Activated CD8-positive, alpha-beta T cell treated with anti-CD3 and anti-CD28 coated beads, Interleukin-2, amount 10 ng/mL, durations not matched to agents 7 days and 5 days (primary cell): ENCODE measurements at places on chromosomes 4 and X.

- H3K27me3 ChIP-seq = no peaks in the 10 kb centered on the region
- DNase-seq = no peak
- peaks cover 4% of the 10 kb centered on the region for H3K4me1 ChIP-seq
- no peaks in the 10 kb centered on the region for H3K36me3 ChIP-seq
These were observed 58.2 kb downstream of the ANXA10 start for GRCh38 chr4:168150420-168151050.

GRCh38 chr4:70768301-70768948 is 46.7 kb downstream of the RUFY3 start:
- H3K36me3 ChIP-seq = peaks cover 27% of the 10 kb centered on the region
- H3K4me3 ChIP-seq = no peak overlapping the region
- H3K27me3 ChIP-seq = no peaks in the 10 kb centered on the region
- H3K27ac ChIP-seq = no peak overlapping the region

GRCh38 chr4:181870326-181870725 is 372.9 kb upstream of the TENM3 start:
- H3K36me3 ChIP-seq = no peaks in the 10 kb centered on the region
- no peak for DNase-seq
- no peak overlapping the region for H3K4me3 ChIP-seq
- no peaks in the 10 kb centered on the region for H3K27me3 ChIP-seq
- no peaks in the 10 kb centered on the region for H3K4me1 ChIP-seq

- DNase-seq = no peak
- no peaks in the 10 kb centered on the region for H3K36me3 ChIP-seq
- H3K4me3 ChIP-seq = no peak overlapping the region
- H3K4me1 ChIP-seq = no peaks in the 10 kb centered on the region
These were observed 395.3 kb downstream of the STPG2 start for GRCh38 chr4:97747945-97748344.

DNA sequence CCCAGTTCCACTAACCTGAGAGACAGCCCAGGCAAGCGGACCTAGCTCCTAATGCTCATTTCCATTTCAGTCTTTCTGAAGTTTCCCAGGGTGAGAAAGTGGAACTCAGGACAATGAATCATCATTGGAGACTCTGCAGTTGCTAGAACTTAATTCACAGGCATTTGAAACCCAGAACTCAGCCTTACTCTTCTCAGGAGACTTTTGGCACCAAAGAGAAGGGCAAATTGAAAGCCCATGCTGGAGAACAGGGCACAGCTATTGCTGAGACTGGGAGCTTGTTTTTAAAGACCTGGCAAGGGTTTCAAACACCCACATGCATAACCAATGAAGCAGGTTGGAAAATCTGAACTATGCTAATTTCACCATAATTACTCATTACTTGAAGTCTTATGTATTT is 36.0 kb downstream of the BST1 start:
- no peak overlapping the region for H3K4me3 ChIP-seq
- no peak for DNase-seq
- no peaks in the 10 kb centered on the region for H3K27me3 ChIP-seq
- H3K4me1 ChIP-seq = peaks cover 36% of the 10 kb centered on the region
